Dermis blood vessel endothelial cell (primary cell): ENCODE measurements at places on chromosomes 1 and 21. TPM values are rescaled to one million over a fixed set of nuclear protein-coding genes. Genes with fewer than 3 reads are reported as not detected.

Gene MPL
- total RNA-seq = 0.09 TPM in 1 of 2 replicates, not detected in the other

- DNase-seq = no peak
These were observed 23.9 kb upstream of the KCTD3 start for GRCh38 chr1:215543191-215543606.

Gene ZNF670
- 7.0 and 10.4 TPM in 2 replicates for total RNA-seq

GRCh38 chr1:93448983-93449804 lies 1.3 kb downstream of the FNBP1L start:
- DNase-seq = peak; percentile 35

- DNase-seq = no peak
These were observed 3.2 kb upstream of the BEST4 start for GRCh38 chr1:44790968-44791801.

Gene SHISA4
- total RNA-seq = 9.6 and 15.7 TPM in 2 replicates

GRCh38 chr1:145983206-145983675 lies 13.1 kb downstream of the TXNIP start:
- DNase-seq = no peak

Gene ANGPTL1
- not detected in 2 replicates for total RNA-seq

DNA sequence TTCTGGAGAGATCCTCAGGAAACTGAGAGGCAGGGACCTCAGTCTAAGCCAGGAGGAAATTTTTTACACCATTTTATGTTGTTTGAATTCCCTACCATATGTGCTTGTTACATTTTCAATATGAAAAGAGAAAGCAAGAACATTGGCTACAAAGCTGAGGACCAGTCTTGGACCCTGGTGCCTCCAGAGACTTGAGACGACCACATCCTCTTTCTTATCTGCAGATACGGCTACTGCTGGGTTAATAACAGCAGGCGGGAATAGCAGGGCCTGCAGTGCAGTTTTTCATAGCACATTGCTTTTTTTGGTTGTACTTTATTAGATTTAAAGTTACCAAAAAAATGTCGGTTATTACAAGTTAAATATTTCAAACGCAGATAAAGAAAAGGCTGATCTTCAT lies 3.9 kb downstream of the KDM4A start:
- DNase-seq = no peak

GRCh38 chr1:40389871-40390560 lies 16.5 kb downstream of the SMAP2 start:
- DNase-seq = no peak

GRCh38 chr1:36175137-36176095 lies 19.5 kb downstream of the MAP7D1 start:
- peak; percentile 58 for DNase-seq

Gene STXBP3
- total RNA-seq = 63.6 and 66.0 TPM in 2 replicates

Gene KIF14
- total RNA-seq = 3.1 and 18.0 TPM in 2 replicates

Gene LPAR3
- total RNA-seq = 0.17 TPM in 1 of 2 replicates, not detected in the other

Gene TSEN15
- 24.5 and 30.1 TPM in 2 replicates for total RNA-seq

Gene SPRR2E
- total RNA-seq = not detected in 2 replicates

- no peak for DNase-seq
These were observed 22.7 kb downstream of the UCHL5 start for GRCh38 chr1:193036337-193037047.

- peak; percentile 37 for DNase-seq
These were observed 77.7 kb downstream of the TOMM20 start for GRCh38 chr1:235050911-235051360.

Gene CFHR5
- not detected in 2 replicates for total RNA-seq

DNA sequence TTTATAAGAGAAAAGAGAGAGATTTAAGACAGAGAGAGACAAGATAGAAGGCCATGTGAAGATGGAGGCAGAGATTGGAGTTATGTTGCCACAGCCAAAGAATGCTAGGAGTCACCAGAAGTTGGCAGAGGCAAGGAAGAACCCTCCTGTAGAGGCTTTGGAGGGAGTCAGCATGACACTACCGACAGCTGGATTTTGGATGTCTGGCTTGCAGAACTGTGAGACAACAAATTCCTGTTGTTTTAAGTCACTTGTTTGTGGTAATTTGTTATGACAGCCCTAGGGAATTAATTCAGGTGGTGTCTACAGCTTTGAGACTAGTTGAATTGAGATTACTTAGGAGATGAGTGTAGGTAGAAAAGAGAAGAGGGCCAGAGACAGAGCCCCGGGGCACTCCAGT lies 158.5 kb downstream of the DNM3 start:
- DNase-seq = no peak

DNA sequence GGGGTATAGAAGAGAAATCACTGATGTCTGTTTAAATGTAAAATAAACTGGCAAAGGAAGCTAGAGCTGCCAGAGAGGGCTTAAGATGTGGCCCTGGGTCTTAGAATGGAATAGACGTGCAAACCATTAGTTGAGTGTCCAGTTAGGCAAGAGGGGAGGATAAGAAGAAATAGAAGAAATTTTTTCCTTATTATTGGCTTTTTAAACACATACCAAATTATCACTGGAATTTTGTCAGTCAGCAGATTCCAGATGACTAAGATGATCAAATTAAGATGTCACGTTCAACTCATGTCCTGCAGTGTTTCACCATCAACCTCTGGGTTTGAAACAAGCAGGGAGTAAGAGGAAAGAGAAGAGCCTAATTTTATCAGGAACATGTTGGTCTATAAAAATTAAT lies 71.6 kb upstream of the C1orf21 start:
- no peak for DNase-seq

Gene MAP3K7CL
- total RNA-seq = 2.2 and 3.7 TPM in 2 replicates

Gene SELENBP1
- 5.3 TPM in 2 replicates for total RNA-seq

- no peak for DNase-seq
These were observed 17.9 kb upstream of the PTCH2 start for GRCh38 chr1:44860891-44861425.

DNA sequence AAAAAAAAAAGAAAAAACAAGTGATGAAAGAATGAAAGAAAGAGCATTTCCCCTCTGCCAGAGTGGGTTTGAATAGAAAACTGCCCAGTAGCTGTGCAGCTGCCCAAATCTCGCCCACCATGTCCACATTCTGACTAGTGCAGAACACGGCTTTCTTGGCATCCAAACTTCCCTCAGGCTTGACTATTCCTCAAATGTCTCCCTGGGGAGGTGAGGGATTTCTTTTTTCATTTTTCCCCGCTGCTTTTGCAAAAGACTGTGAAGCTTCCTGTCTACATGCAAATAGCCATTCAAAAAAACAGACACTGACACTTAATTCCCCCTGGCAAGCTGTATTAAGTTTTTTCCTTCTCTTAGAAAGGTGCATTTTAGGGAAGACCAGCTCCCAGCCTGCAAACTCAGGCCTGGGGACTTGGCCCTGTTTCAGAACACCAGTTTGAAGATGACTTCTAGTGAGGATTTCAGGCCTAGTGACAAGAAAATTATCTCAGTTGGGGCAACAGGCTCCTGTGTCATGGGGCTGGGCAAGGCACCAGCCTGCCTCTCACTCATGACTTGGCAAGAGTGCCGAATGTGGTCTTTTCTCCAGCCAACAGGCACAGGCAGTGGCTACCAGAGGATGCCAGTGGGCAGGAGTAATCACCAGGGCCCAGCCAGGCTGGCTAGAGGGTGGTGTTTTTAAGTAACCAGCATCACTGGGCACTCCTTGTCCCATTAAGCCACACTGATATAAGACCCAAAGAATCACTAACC lies 178.1 kb upstream of the NFIA start:
- DNase-seq = no peak

Gene SPATA17
- total RNA-seq = 0.05 TPM in 1 of 2 replicates, not detected in the other

GRCh38 chr1:186839041-186839400 lies 10.3 kb downstream of the PLA2G4A start:
- DNase-seq = no peak

- DNase-seq = no peak
These were observed 802.1 kb downstream of the PLA2G4A start for GRCh38 chr1:187630653-187631380.

GRCh38 chr1:64956733-64957441 lies 9.5 kb downstream of the JAK1 start:
- no peak for DNase-seq

- peak; percentile 1 for DNase-seq
These were observed at the start of gene IL12RB2 for GRCh38 chr1:67307251-67308060. IL12RB2 (plus strand) TSS chr1:67307873; CDS start chr1:67320369, 12,496 bp downstream.

Gene FLG2
- not detected in 2 replicates for total RNA-seq

DNA sequence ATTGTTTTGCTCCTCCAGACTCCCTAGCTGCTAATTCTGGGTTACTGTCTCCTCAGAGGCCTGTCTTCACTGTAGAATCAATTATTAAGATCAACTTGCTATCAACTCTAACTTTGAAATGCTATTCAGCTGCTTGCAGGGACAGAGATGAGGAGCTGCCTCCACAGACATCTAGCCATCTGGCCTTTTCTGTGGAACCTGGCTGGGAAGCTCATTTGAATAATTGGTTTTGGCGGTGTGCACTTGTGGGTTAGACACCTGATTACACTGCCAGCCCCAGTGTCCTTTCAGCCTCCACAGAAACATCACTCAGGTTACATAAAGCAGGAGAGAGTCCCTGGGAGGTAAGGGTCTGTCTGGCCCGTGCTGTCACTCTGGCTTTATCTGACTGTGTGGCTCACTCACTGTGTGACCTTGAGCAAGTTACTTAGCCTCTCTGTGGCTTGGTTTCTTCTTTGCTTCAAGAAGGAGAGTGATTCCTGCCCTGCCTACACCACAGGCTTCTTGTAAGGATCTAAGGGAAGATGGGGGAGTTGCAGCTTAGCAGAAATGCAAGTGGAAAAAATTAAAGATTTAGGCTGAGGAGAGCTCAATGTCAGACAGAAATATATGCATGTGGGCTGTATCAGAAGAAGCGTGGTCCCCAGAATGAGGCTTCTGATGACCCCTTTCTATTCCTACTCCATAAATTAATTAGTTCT lies 131.6 kb downstream of the BEND5 start:
- DNase-seq = no peak

GRCh38 chr1:101520302-101520701 lies 283.5 kb downstream of the S1PR1 start:
- peak; percentile 66 for DNase-seq

Gene NHLH1
- under 0.01 and 0.05 TPM in 2 replicates for total RNA-seq

Gene MATN1
- 0.17 TPM in 1 of 2 replicates, not detected in the other for total RNA-seq

DNA sequence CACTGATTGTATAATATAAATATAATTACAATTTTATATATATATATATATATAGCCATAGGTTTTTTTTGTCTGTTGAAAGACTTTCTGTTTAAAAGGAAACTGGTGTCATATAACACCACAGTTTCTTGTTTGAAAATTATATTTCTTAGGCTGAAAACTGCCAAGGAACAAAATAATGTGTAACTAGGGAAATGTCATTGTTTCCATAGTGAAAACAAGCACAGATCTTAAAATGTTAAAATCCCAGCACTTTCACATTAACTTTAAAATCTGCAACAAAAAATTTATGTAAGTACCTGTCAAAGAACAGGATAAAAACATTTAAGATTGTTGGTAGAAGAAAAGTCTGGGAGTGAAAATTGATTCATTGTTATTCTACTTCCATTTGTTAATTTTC lies 104.2 kb downstream of the ATP6V1G3 start:
- DNase-seq = no peak

Gene ANKRD65
- total RNA-seq = 0.28 and 0.51 TPM in 2 replicates

- DNase-seq = peak; percentile 42
These were observed 4.3 kb downstream of the MYOM3 start for GRCh38 chr1:24107462-24108138.

GRCh38 chr1:92464588-92465255 lies 22.0 kb downstream of the GFI1 start:
- DNase-seq = no peak

Gene BEND5
- total RNA-seq = 0.17 and 0.47 TPM in 2 replicates

- no peak for DNase-seq
These were observed 161.0 kb downstream of the PLXNA2 start for GRCh38 chr1:208083016-208083714.

Gene SPATA45
- total RNA-seq = not detected in 2 replicates

Gene ZBTB7B
- 16.1 and 16.2 TPM in 2 replicates for total RNA-seq

- peak; percentile 71 for DNase-seq
These were observed 16.9 kb downstream of the TCEANC2 start for GRCh38 chr1:54070171-54070837.

GRCh38 chr21:42174173-42174572 lies 44.8 kb upstream of the ABCG1 start:
- DNase-seq = no peak

GRCh38 chr1:44784094-44785028 lies 3.6 kb downstream of the BEST4 start:
- no peak for DNase-seq

GRCh38 chr1:162755306-162755705 lies 35.2 kb upstream of the HSD17B7 start:
- DNase-seq = no peak

DNA sequence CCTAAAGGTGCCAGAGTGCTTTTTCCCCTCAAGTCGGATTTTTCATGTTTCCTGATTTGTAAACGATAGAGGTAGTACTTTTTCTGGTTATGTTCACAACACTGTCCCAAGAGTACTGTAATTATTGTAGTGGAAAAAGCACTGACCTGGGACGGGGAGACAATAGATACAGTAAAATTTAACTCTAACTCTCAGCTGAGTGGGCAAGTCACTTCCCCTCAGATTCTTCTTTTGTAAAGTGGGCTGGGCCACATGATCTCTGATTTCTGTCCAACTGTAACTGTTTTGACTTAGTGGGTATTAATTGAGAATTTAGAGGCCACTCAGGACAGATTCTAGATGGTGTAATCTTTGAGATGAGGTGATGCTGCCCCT lies 19.1 kb downstream of the MARCKSL1 start:
- no peak for DNase-seq

Gene GLMN
- total RNA-seq = 7.8 and 9.9 TPM in 2 replicates

Gene OLFM3
- total RNA-seq = not detected in 2 replicates

GRCh38 chr1:79499541-79499940 lies 493.0 kb upstream of the ADGRL4 start:
- DNase-seq = no peak

DNA sequence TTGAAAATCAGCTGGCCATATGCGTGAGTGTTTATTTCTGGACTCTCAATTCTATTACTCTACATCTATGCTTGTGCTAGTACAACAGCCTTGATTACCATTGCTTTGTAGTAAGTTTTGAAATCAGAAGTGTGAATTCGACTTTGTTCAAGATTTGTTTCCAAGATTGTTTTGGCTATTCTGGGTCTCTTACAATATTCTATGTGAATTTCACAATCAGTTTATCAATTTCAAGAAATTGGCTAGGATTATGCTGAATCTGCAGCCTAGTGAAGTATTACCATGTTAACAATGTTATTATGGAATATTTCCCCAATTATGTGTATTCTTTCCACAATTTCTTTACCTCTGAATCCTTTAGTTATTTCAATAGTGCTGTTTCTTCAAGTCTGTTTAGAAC lies 19.5 kb downstream of the SFPQ start:
- DNase-seq = no peak

- DNase-seq = no peak
These were observed 21.2 kb upstream of the NUF2 start for GRCh38 chr1:163300568-163300967.

DNA sequence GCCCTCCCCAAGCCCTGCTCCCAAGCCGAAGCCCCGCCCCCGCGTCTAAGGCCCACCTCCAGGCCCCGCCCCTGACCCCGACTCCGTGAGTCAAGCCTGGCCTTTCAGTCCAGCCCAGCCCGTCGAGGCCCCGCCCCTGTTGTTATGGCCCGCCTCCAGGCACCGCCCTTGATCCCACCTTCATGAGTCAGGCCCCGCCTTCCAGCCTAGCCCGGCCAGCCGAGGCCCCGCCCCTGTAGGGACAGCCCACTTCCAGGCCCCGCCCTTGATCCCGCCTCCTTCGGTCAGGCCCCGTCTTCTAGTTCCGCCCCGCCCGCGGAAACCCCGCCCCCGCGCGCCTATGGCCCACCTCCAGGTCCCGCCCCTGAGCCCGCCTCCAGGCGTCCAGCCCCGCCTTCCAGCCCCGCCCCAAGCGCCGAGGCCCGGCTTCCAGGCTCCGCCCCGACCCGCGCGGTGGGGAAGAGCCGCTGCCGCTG lies 247 bp upstream of the DOP1B start:
- DNase-seq = peak; percentile 100
